Effector memory CD4-positive, alpha-beta T cell (primary cell): ENCODE measurements at places on chromosomes 2 and 18.

- no peaks in the 10 kb centered on the region for H3K36me3 ChIP-seq
- H3K27ac ChIP-seq = no peak overlapping the region
- DNase-seq = no peak
- H3K4me3 ChIP-seq = no peak overlapping the region
- H3K4me1 ChIP-seq = no peaks in the 10 kb centered on the region
Measured at GRCh38 chr2:117714745-117715417, 99.6 kb upstream of the DDX18 start.

- no peaks in the 10 kb centered on the region for H3K4me1 ChIP-seq
- H3K27me3 ChIP-seq = no peaks in the 10 kb centered on the region
- H3K36me3 ChIP-seq = no peaks in the 10 kb centered on the region
Measured at GRCh38 chr2:120034621-120035020, 21.7 kb downstream of the EPB41L5 start.

GRCh38 chr2:74092275-74092674 lies 55.4 kb downstream of the BOLA3 start:
- H3K4me1 ChIP-seq = no peaks in the 10 kb centered on the region
- H3K27ac ChIP-seq = no peak overlapping the region
- no peak for DNase-seq
- no peak overlapping the region for H3K4me3 ChIP-seq
- H3K27me3 ChIP-seq = no peaks in the 10 kb centered on the region

- no peaks in the 10 kb centered on the region for H3K27me3 ChIP-seq
- DNase-seq = no peak
- H3K27ac ChIP-seq = no peak overlapping the region
- H3K4me1 ChIP-seq = no peaks in the 10 kb centered on the region
- no peaks in the 10 kb centered on the region for H3K36me3 ChIP-seq
Measured at GRCh38 chr2:65351234-65351947, 81.0 kb downstream of the SPRED2 start.

- H3K4me3 ChIP-seq = no peak overlapping the region
- no peak overlapping the region for H3K27ac ChIP-seq
- DNase-seq = no peak
- H3K27me3 ChIP-seq = no peaks in the 10 kb centered on the region
- H3K36me3 ChIP-seq = no peaks in the 10 kb centered on the region
- no peaks in the 10 kb centered on the region for H3K4me1 ChIP-seq
Measured at GRCh38 chr2:121266543-121267106, 18.4 kb downstream of the TFCP2L1 start.

DNA sequence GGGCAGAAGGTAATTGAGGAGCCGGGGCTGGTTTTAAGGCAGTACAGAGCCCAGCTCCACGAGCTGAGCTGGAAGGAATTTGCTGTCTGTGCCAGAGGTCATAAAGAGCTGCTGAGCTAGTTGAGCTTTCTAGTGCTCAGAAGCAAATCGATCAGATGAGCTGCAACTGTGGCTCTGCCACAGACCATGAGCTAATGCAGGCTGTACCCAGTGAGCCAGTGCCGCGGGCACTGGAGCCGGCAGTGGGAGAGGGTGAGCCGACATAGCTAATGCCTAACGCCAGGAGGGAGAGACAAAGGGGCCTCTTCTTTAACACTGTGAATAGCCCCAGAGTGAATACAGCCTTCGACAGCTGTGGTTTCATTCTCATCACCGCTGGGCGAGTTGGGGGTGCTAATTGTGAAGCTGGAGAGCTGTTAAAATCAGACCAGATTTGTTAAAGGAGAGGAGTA lies 410.1 kb upstream of the TCF4 start:
- H3K27ac ChIP-seq = no peak overlapping the region
- H3K4me3 ChIP-seq = no peak overlapping the region
- H3K36me3 ChIP-seq = no peaks in the 10 kb centered on the region
- H3K27me3 ChIP-seq = no peaks in the 10 kb centered on the region

DNA sequence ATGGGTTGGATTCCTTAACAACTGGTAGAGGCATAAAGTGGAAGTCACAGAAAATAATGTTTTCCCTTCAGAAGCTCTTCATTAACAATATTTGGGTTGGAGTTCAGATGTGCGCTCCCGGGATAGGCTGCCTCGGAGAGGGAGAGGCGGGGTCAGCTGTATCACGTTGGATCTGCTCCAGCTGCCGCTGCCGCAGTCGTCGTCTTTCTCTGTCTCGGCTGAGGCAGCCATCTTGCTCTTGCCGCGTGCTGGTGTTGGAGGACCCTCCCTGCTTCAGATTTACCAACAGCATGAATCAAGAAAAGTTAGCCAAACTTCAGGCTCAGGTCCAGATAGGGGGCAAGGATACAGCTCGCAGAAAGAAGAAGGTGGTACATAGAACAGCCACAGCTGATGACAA lies 35.1 kb downstream of the TANC1 start:
- no peaks in the 10 kb centered on the region for H3K27me3 ChIP-seq
- DNase-seq = no peak
- H3K4me3 ChIP-seq = no peak overlapping the region
- no peaks in the 10 kb centered on the region for H3K36me3 ChIP-seq

DNA sequence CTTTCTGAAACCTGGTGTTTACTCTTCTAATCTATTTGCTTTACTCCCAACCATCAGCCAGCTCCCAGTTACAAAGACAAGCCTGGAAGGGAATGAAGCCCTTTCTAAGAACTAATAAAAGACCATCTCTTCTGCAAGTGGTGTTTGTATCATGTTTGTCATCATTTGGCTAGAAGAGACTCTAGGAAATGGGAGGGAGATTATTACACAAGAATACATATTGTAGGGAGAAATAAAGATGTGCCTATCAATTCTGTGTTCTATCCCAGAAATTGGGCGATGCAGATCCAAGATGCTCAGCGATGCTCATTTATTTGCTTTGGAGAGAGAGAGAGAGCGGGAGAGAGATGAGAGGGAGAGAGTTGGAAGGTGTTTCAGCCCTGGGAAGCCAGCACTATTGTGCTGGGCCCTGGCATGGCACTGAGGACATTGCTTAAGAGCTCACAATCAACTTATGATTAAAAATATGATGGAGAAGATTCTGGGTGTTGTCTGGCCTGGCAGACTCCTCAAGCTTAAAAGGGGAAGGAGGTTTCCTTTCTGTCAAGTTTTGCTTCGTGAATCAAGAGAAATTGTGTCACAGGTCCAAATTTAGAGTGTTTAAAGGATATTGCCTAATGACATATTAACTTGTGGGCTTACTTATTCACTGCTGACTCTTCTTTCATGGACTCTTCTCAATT lies 41.8 kb upstream of the AFF3 start:
- H3K27me3 ChIP-seq = no peaks in the 10 kb centered on the region
- H3K36me3 ChIP-seq = no peaks in the 10 kb centered on the region
- no peaks in the 10 kb centered on the region for H3K4me1 ChIP-seq
- H3K4me3 ChIP-seq = no peak overlapping the region
- no peak overlapping the region for H3K27ac ChIP-seq

GRCh38 chr2:38387887-38388286 lies 10.8 kb upstream of the ATL2 start:
- no peak overlapping the region for H3K4me3 ChIP-seq
- no peak for DNase-seq
- H3K27ac ChIP-seq = no peak overlapping the region
- peaks cover 11% of the 10 kb centered on the region for H3K4me1 ChIP-seq

DNA sequence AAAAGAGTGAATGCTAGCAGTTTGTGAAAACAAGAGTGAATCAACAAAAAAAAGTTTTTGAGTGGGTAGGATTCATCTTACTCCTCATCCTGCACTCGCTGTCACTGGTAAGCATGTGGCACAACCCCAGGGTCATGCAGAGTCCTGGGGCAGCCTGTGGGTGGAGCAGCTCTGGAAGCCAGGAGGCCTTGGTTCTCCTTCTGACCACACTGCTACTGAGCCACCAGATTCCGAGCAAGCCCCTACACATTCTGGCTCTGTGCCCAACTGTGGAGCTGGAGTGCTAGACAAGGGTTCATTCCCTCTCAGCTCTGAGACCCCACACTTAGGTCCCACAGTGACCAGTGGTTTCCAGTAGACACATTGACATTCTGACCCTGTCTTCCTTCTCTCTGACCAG lies 670.6 kb downstream of the BCL11A start:
- H3K4me1 ChIP-seq = peaks cover 6% of the 10 kb centered on the region
- no peak overlapping the region for H3K27ac ChIP-seq
- no peaks in the 10 kb centered on the region for H3K36me3 ChIP-seq
- H3K27me3 ChIP-seq = no peaks in the 10 kb centered on the region
- no peak for DNase-seq

DNA sequence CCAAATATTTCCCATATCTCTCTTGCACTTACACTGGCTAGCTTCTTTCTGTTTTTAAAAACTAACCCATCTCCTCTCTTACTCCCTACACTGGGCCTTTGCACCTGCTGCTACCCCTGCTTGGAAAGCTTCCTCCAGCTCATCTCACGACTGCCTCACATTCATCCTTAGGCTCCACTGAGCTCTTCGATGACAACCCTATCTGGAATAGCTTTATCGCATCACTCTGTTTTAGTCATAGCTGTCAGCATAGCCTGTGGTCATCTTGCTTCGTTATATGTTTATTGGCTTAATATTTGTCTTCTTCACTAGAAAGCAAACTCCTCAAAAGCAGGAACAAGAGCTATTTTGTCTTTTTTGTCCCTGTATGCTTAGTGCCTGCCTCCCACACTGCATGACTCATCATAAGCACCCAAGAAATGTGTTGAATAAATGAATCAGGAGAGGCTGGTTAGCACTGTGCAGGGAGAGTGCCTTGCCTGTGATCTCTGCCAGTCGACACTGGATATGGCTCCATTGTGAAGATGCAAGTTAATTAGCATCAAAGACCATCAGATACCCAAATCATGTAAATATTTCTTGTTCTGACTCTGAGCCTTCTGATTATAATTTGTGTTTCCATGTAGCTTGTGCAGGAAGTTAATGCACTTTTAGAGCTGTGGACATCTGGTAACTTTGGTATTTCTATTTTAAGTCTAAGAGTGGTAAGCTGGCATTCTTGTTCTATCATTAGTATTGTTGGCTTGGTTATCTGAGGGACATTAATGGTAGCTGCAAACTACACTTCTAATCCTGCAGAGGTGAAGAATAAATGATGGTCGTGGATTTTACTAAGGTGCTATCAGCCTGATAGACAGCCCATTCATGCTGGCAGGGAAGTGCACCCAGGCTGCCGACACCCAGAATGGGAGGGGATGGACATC lies 10.3 kb upstream of the DYTN start:
- H3K4me3 ChIP-seq = no peak overlapping the region
- H3K27me3 ChIP-seq = no peaks in the 10 kb centered on the region
- no peaks in the 10 kb centered on the region for H3K36me3 ChIP-seq
- H3K27ac ChIP-seq = no peak overlapping the region
- no peaks in the 10 kb centered on the region for H3K4me1 ChIP-seq

- H3K27ac ChIP-seq = no peak overlapping the region
- no peak for DNase-seq
- no peaks in the 10 kb centered on the region for H3K36me3 ChIP-seq
Measured at GRCh38 chr2:3633089-3633981, 24.7 kb upstream of the ALLC start.

GRCh38 chr2:199956062-199956380 lies 639 bp downstream of the MAIP1 start:
- H3K4me1 ChIP-seq = peaks cover 10% of the 10 kb centered on the region
- H3K4me3 ChIP-seq = peak overlapping the region; percentile 98
- no peak for DNase-seq
- H3K36me3 ChIP-seq = peaks cover 16% of the 10 kb centered on the region
- peak overlapping the region; percentile 80 for H3K27ac ChIP-seq
- H3K27me3 ChIP-seq = no peaks in the 10 kb centered on the region

DNA sequence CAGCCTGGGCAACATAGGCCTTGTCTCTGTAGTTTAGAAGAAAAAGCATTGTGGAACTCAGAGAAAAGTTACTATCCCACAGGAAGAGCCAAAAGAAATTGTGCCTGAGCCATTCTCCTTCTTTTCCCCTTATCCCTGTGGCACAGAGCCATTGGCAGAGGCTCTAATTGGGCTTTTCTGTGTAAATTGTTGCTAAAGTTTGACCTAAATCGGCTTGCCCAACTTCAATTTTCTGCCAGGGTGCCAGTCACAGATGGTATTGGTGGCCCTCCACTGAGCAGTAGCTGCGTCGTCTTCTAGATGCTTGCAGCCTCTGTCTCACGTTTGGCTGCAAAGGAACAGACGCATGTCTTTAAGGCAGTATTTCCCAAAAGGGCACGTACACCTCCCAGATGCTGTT lies 30.3 kb downstream of the ZNF532 start:
- no peak for DNase-seq
- H3K27ac ChIP-seq = no peak overlapping the region
- no peak overlapping the region for H3K4me3 ChIP-seq
- no peaks in the 10 kb centered on the region for H3K36me3 ChIP-seq
- no peaks in the 10 kb centered on the region for H3K27me3 ChIP-seq

- no peaks in the 10 kb centered on the region for H3K36me3 ChIP-seq
- no peaks in the 10 kb centered on the region for H3K27me3 ChIP-seq
- no peaks in the 10 kb centered on the region for H3K4me1 ChIP-seq
Measured at GRCh38 chr2:53252115-53252514, 515.5 kb upstream of the CHAC2 start.

- H3K4me3 ChIP-seq = no peak overlapping the region
- H3K36me3 ChIP-seq = no peaks in the 10 kb centered on the region
- H3K27ac ChIP-seq = no peak overlapping the region
- no peak for DNase-seq
Measured at GRCh38 chr2:97914691-97915213, 81.0 kb downstream of the TMEM131 start.

DNA sequence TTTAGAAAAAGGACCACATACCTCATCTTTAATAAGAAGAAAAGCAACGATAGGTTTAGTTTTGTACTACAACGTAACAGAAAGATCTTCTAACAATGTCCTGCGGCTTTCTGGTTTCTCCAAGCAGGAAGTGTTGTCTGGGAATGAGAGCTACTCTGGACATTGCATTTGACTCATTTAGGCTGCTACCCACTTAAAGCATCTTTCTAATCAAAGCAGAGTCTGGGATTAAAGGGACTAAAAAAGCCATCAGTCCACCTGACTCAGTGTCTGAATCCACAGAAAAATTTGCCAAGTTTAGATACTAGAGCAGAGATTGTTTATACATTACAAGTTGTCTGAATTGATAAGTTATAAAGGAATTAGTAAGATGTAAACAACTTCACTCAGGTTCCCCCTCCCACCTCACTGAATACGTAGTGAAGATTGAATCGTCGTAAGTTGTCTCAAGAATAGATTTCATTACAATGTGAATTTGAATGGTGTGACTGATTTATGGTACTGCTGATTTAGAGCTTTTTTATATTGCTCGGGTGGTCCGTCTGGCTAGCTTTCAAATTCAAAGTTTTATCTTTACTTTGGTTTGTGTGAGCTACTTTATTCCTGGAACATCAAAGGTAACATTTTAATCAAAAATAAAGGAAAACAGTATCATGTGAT lies 70.2 kb upstream of the SMIM21 start:
- H3K27me3 ChIP-seq = no peaks in the 10 kb centered on the region
- no peaks in the 10 kb centered on the region for H3K36me3 ChIP-seq
- DNase-seq = no peak
- H3K4me1 ChIP-seq = no peaks in the 10 kb centered on the region
- no peak overlapping the region for H3K27ac ChIP-seq

- no peaks in the 10 kb centered on the region for H3K27me3 ChIP-seq
- no peaks in the 10 kb centered on the region for H3K36me3 ChIP-seq
- no peak overlapping the region for H3K4me3 ChIP-seq
Measured at GRCh38 chr2:221097949-221098348, 474.2 kb downstream of the EPHA4 start.
